Stimulated activated CD4-positive, alpha-beta T cell treated with anti-CD3 and anti-CD28 coated beads, Interleukin-2, amount 100 ng/mL, for 4 hours (primary cell): ENCODE measurements at places on chromosomes 16 and 17.

DNA sequence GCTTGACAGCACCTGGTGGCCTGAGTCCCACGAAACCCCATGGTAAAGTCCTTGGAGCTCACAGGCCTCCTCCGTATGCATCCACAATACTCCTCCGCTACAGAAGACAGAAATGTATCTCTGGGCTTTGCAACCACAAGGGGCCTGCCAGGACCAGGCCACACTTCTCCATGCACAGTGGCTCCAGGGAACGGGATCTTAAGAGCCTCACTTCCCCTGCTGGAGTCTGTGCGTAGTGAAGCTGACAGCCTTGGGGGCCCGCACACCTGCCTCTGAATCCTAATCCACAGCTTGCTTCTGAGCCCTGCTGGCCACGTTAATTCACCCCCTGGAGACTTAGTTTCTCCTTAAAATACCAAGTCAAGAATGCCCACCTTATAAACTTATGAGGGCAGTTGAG lies 125.7 kb downstream of the COPRS start:
- no peak for DNase-seq

GRCh38 chr16:79327836-79328235 lies 272.7 kb downstream of the MAF start:
- no peak for DNase-seq

GRCh38 chr17:38745545-38745944 lies 2.6 kb downstream of the PCGF2 start:
- no peak for DNase-seq

GRCh38 chr16:66942981-66943380 lies 7.7 kb downstream of the CES2 start:
- no peak for DNase-seq

DNA sequence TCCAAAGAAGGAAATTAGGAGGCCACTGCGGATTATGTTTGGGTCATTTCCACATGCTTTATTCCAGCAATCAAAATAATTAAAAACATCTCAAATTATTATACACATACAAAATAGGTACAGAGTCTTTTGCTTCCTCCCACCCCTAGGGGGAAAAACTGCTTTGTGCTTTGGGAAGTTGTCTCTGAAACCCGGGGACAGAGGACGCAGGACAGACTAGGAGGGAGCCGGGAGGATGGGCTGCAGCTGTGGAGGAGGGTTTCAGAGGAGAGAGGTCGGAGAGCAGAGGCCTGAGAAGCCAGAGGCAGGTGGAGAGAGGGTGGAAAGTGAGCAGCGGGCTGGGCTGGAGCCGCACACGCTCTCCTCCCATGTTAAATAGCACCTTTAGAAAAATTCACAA lies 17.4 kb downstream of the COL1A1 start:
- DNase-seq = no peak

- DNase-seq = no peak
Measured at GRCh38 chr17:34201767-34202166, 53.3 kb upstream of the CCL2 start.

DNA sequence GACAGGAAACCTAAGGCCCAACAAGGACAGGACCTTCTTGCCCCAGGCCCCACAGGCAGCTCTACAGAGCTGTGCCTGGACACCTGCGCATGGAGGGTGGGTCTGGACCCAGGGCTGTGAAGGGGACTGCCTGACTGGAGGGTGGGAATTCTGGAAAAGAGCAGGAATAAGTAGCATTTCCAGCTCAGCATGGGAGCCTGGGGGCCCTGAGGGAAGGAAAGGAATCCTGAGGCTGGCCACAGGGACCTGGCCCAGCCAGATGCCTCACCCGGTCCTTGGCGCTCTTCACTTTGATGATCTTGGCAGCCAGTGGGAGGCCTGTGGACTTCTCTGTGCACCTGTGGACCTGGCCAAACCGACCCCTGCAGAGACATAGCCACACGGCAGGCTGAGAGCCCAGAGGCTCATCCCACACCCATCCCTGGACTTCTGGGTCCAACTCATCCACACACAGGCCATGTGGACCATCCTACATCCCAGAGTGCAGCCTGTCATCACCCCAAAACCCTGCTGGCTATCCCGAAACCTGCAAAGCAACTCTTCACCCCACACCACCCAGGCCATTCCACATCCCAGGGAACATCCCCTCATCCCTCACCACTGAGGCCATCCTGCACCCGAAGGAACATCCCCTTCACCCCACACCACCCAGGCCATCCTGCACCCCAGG lies 18.7 kb downstream of the MYLK3 start:
- no peak for DNase-seq

- peak; percentile 36 for DNase-seq
Measured at GRCh38 chr16:31382485-31383161, 10.5 kb upstream of the ITGAD start.

DNA sequence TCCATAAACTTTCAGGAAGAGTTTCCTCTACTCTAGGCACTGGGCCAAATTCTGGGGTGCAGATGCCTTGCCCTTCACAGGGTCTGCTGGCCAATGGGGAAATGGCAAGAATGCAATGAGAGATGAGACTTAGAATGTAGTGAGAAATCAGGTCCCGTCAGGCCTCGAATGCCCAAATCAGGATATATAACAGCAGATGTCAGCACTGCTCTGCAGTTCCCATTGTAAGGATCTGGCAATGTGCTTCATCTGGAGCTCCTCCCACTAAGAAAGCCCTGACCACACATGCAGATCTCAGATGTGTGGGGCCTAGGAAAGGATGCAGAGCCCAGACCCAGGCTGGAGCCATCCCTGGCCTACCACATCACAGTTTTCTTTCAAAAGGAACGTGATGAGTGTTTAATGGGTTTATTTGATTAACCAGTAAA lies 13.9 kb upstream of the LPCAT2 start:
- no peak for DNase-seq

DNA sequence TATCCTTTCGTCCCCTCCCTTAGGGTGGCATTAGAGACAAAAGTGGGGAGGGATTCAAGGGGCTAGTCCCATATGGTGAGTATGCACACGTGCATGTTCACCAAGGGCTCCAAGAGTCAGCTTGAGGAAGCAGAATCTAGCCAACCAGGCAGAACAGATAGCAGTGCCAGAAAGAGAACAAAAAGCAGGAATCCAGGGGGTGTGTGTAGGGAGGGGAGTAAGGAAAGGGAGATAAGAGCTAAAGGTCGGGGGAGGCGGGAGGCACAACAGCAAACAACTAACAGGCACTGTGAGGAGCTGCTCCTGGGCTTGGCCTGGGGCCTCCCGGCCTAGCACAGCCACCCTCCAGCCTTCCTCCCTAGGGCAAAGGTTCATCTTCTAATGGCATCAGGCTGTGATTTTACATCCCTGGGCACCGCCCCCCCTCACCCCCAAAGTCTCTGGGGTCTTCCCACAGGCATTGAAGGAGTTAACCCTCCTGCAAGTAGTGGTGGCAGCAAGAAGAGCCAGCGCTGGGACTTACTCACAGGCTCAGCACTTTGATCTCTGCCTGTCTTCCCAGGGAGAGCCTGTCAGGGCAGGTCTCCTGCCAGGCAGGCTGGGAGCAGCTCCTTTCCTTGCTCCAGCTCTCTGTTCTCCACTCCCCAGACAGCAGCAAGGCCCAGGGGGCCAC lies 12.4 kb upstream of the SUPT4H1 start:
- DNase-seq = no peak

- DNase-seq = peak; percentile 41
Measured at GRCh38 chr17:77881545-77881944, 77.0 kb upstream of the TNRC6C start.

- DNase-seq = no peak
Measured at GRCh38 chr16:29926711-29927052, 656 bp upstream of the KCTD13 start.
